ENCODE measurements at places on chromosomes 5 and 9.

DNA sequence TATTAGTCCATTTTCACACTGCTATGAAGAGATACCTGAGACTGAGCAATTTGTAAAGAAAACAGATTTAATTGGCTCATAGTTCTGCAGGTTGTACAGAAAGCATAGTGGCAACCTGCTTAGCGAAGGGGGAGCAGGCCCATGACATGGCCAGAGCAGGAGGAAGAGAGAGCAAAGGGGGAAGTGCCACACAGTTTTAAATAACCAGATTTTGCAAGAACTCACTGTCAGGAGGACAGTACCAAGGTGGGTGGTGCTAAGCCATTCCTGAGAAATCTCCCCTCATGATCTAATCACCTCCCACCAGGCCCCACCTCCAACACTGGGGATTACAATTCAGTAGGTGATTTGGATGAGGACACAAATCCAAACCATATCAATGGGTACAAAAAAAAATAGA, 16.8 kb upstream of the PCSK5 start:
- no peak for DNase-seq

GRCh38 chr5:154899151-154899816, 38.7 kb downstream of the GEMIN5 start:
- no peak for DNase-seq

- no peak for DNase-seq
Measured at GRCh38 chr5:1536322-1536845, 12.6 kb upstream of the LPCAT1 start.

GRCh38 chr5:150560401-150561191, 52.7 kb downstream of the NDST1 start:
- DNase-seq: peak; percentile 9

- DNase-seq: no peak
Measured at GRCh38 chr9:75054368-75055001, 26.4 kb upstream of the CARNMT1 start.

DNA sequence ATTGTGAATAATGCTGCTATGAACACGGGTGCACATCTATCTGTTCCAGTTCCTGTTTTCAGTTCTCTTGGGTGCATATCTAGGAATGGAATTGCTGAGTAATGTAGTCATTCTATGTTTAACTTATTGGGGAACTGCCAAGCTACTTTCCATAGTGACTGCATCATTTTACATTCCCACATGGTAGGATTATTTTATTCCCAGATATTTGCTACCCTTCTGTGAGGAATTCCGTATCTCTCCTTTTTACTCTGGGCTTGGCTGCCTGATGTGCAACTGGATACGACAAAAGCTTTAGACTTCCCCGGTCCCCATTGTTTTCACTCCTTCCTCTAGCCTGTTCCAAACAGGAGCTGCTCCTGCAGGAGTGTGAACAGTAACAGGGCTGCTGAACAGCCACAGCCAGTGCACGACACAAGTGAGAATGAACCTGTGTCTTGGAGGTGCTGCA, 7.2 kb downstream of the TAS2R1 start:
- DNase-seq: no peak

DNA sequence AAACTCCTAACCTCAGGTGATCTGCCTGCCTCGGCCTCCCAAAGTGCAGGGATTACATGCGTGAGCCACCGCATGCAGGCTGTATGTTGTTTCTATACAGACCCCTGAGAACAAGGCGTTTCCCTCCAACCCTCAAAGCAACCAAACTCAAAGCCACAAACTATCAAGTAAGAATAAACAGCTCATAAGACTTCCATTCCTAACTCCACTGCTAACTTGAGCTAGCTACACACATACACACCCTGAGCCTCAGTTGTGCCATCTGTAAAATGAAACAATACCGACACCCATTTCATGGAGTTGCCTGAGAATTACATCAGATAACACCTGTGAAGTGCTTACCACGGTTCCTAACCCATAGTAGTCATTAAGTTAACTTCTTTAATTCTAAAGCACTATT, 70.8 kb downstream of the SERINC5 start:
- no peak for DNase-seq

- no peak for DNase-seq
Measured at GRCh38 chr9:126440940-126441339, 114.3 kb downstream of the MVB12B start.

DNA sequence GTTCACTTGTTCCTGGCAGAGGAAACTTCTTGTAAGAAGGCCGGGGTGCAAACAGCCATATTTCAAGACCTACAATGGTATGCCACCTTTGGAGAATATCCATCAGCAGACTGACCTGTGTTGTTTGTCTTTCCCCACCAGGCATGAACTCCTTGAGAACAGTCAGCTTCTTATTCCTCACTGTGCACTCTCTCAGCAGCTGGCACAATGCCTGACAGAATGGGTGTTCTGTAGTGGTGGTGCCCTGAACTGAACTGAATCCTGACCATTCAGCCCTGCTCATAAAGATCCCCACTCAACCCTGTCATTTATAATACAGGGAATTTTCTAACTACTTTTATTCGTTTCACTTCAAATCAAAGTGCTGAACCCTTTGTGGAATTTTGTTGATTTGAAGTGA, 206.9 kb downstream of the COX7C start:
- no peak for DNase-seq

- no peak for DNase-seq
Measured at GRCh38 chr9:115104908-115105307, 13.0 kb downstream of the TNC start.

DNA sequence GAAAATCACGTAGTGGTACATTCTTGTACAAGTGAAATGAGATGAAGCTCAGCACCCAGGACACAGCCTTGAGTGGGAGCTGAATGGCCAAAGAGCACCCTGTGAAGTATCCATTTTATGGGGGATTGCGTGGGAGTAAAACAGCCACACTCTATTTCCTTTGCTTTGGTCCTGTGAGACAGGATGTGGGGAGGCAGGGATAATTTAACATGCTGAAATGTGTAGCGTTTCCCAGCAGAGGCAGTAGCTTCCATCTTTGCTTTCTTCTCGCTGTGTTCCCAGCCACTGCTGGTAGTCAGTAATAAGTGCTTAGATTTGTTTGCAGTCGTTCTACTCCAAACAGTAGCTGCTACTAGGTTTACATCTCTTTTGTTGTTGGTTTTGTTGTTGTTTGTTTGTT, 4.4 kb downstream of the IL31RA start:
- no peak for DNase-seq

DNA sequence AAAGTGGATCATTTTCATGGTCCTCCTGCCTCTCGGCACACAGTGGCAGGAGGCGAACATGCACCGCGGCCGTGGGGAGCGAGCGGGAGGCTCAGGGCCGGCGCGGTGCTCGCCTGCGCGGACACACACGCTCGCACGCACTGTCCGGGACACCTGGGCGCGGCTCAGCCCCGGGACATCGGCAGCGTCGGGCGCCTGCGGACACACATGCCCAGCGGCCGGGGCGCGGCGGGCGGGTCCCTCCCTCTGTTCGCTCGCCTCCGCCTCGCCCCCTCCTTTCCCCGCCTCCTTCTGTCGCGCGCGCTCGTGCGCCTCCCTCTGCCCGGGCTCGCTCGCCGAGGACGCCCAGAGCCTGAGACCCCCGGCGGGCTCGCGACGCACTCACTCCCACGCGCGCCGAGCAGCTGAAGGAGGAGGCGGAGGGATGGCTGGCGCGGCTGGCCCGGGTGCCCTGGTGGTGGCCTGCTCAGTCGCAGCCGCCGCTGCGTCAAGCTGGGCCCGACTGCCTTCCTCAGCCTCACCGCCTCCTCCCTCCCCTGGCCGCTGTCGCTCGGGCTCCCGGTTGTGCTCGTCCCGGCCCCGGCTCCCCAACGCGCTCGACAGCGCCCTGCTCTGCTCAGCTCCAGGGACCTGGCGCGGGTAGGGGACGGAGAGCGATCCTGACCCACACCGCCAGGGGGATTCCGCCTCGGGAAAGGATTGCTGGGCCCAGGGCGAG, at the start of gene FRMD3:
FRMD3 (minus strand) TSS at position 230 of the 718 bp plus-strand sequence; CDS start at position 60, 170 bp downstream.
- peak; percentile 90 for DNase-seq

DNA sequence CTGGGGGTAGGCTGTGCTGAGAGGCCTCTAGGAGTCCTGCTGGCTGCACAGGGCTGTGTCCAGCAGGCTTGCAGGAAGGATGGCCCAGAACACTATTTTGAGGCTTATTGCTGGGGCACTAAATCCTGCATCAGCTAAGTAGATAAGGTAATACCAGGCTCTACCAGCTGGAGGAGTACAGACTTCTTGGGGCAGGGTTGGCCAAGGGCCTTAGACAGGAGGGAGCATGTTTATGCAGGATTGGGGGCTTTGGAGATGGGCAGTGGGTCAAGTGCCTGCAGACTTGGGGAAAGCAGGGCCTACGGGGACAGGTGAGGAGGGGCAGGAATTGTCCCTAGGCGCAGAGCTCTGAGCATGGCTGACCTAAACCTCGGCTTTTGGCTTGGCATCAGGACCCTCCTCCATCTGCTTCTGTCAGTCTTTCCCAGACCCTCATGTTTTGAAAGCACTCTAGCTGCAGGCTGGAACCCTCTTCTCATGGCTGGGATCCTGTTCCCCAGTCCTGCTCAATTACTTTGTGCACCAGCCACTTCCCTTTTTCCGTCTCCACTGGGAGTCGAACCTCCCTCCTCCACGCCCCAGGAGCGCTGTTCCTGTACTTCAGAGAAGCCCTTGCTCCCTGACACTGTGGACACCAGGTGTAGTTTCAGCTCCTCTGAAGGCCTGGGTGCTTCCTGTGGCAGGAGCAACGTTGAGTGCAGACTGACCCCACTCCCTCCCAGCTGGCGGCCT, 61.0 kb upstream of the SPTLC1 start:
- no peak for DNase-seq

DNA sequence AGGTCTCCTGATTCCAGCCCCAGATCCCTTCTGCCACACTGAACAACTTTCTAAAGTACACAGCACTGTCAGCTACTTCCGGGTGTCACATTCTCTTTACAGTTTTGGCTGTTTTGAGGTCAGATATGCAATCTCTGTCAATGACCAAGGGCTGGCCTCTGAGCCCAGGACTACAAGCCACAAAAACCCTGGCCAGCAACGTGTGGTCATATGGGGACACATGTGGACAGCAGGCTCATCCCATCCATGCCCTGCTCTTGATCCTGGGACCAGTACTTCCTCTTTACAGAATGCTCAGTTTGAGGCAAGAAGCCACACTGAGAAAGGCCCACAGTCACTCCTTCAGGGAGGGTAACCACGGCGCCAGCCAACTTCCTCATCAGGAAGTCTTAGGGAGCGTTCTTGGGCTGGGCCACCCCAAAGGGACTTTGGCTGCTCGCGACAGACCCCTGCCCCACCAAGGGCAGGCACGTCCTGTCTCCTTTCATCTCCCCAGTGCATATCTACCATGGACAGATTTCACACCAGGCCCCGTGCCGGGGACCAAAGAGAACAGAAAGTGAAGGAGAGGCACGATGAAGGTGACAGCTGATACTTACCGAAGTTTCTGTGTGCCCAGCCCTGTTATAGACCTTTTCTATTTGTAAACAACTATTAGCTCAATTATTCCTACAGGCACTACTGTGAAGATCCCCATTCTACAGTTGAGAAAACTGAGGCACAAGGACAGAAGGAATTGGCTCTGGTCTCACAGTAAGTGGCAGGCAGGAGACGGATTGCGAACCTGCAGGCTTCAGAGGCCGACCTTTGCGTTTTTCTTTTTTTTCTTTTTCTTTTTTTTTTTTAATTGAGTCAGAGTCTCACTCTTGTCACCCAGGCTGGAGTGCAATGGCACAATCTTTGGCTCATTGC, 37.3 kb downstream of the STK10 start:
- DNase-seq: no peak

GRCh38 chr5:88732862-88733261, 150.1 kb downstream of the MEF2C start:
- no peak for DNase-seq

- DNase-seq: no peak
Measured at GRCh38 chr5:176524987-176525386, 12.2 kb downstream of the RNF44 start.

GRCh38 chr5:59049095-59049494, 466.2 kb downstream of the RAB3C start:
- DNase-seq: no peak

DNA sequence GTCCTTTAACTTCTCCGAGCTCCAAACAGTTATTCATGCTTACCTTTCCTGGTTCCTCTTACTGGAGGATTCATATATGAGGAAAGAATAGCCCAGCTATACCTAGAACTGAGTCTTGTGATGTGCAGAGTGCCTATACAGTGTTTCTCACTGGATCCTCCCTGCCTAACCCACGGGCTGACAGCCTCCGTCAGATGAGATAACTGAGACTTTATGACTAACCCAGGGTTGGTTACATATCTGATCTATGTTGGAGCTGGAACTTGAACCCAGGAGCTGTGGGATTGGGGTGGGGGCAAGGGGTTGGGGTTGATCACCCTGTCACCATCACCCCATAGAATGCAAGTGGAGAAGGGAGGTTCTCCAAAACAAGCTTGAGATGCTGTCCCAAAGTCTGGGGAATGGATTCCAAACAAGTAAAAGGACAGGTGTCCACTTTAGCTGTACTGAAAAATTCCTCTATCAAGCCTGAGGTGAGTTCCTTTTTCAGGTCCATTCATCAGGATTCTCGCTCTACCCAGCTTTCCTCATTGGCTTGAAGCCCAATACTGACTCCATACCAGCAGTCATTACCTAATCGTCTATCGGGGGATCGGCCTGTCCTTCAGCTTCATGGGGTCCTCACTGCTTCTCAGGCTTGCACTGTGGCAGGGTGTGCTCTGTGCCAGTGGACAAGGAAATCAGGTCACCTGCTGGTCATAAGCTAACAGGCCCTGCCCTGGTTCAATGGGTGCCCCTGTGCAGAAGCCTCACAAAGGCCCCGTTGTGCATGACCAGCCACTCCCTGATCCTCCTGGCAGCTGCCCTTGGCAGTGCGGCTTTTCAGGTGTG, 100.6 kb downstream of the ARHGAP26 start:
- DNase-seq: no peak

DNA sequence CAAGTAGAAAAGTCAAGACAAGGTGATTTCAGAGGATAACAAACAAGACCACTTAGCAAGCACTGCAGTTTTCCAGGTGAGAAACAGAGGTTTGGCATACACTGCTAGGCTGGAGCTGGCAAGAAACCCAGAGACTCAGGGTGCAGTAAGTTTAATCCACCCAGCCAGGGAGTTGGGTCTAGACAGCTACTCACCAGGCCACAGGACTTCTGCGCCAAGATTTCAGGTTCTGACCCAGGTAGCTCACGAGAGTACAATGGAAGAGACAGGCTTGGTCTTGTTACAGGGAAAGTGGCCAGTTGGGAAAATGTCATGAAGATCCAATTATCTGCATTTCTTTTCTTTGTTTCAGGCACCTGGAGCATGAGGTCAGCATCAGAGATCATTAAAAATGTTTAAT, 9.8 kb downstream of the SMIM23 start:
- no peak for DNase-seq

DNA sequence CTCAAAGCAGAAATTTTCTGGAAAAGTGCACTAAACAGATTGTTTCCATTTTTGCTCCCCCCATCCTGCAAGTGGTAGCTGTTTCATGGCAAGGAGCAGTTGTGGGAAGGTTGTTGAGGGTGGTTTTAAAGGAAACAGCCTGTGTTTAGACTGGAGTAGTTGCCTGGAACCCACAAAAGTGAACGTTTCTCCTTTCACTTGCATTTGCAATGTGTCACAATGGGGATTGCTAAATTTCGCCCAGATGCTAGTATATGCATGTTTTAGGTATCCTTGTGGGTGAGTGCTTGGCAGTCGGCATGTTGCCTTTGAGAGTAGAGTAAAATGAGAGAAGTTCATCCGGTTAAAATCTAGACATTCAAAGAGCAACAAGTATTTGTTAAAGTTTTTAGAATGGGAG, 1099.9 kb upstream of the DMAC1 start:
- DNase-seq: no peak
